ENCODE measurements at places on chromosomes 13 and 19. TPM values are rescaled to one million over a fixed set of nuclear protein-coding genes. Genes with fewer than 3 reads are reported as not detected.

- DNase-seq, result no peak
Measured at GRCh38 chr19:13007292-13008045, 12.2 kb downstream of the NFIX start.

- DNase-seq, result no peak
Measured at GRCh38 chr13:24218338-24218737, 57.8 kb downstream of the SPATA13 start.

DNA sequence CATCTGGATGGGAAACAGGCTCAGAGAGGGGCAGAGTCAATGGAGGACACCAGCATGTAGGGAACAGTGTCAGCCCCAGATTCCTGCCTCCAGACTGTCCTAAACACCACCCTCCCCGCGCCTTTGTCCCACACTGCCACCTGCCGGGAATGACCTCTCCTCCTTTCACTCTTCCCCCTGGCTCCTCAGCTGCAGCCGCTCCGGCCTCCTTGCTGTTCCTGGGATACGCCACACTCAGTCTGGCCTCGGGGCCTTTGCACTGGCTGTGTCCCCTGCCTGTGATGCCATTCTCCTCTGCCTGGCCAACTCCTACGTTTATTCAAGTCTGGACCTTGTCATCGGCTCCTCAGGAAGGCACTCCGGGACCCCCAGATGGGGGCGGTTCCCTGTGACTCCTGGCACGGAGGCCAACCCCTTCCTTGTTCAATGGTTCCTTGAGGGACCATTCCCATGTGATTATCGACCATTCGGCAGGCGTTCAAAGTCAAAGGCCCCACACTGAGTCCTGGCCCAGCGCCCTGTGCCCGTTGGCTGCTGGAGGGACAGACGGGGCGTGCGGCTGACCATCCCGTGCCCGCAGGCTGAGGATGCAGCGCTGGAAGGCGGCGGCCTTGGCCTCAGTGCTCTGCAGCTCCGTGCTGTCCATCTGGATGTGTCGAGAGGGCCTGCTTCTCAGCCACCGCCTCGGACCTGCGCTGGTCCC lies 15.8 kb downstream of the FUT6 start:
- no peak for DNase-seq

DNA sequence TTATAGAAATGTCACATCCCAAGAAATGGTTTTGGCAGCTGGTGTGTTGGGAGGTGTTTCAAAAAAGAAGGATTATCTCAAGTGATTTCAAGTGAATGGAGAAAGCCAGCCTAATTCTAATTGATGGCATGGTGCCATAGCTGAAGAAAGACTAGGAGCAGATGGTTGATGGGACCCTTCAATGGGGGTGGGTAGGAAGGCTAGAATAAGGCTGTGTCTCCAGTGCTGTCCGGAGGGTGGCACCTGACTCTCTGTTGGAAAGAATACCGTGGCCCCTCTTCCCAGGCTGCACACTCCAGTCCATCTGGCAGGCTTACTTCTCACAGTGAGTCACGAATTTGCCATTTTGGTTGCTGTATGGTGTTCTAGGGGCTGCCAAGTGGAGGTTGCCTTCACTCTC lies 51.0 kb upstream of the GPR12 start:
- no peak for DNase-seq

- DNase-seq, result no peak
Measured at GRCh38 chr19:46081928-46082727, 41.3 kb upstream of the IGFL4 start.

DNA sequence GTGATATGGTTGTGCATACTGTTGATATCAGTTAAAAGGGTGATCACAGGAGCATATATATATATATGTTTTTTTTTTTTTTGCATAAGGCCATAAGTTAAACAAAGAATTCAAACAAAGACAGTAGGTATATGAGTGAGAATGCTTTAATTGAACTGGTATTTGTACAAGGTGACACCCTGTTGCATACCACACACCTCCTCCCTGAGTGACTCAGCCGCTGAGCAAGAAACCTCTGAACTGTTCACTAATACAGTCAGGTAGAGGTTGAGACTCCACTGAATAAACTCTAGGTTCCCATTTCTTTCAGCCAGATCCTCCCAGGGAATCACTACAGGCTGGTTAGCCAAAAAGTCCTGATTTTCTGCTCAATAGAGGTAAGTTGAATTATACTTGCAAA lies at the start of gene SCEL:
SCEL (plus strand) TSS at position 259 of the 400 bp plus-strand sequence. CDS start 20,170 bp downstream, outside the sequence.
- DNase-seq, result no peak

- DNase-seq, result no peak
Measured at GRCh38 chr13:102846261-102847015, 606 bp downstream of the ERCC5 start.

DNA sequence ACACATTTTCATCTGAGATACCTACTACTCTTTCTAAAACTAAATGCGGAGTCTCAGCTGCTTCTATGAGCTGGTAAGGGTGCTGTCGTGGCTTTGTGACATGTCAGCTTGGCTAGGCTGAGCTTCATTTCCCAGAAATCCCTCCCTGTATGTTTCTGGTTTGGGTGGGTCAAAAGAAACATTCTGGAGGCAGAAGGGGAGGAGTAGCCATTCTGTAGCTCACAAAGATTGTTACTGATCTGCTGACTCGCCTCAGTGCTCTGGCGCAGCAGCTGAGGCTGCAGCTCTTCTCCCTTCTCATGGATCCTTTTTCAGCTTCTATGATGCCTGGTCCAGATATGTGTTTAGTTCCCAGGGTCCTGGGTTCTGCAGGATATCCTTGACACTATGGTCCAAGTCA lies 114.7 kb downstream of the RAP2A start:
- DNase-seq, result no peak

DNA sequence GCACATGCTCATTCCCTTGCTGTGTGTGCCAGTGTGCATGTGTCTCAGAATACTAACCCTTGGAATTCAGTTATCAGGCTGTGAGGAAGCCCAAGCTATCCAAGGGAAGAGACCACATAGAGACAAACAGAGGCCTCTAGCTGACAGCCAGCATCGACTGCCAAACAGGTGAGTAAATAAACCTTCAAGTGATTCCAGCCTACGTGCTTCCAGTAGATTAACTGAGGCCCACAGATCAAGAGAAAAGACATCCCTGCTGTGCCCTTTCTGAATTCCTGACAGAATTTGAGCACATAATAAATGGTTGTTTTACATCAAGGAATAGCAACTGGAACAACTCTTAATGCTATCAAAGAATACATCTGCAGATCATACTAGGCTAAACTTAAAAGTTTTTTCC lies 17.5 kb downstream of the ZC3H13 start:
- DNase-seq, result no peak

DNA sequence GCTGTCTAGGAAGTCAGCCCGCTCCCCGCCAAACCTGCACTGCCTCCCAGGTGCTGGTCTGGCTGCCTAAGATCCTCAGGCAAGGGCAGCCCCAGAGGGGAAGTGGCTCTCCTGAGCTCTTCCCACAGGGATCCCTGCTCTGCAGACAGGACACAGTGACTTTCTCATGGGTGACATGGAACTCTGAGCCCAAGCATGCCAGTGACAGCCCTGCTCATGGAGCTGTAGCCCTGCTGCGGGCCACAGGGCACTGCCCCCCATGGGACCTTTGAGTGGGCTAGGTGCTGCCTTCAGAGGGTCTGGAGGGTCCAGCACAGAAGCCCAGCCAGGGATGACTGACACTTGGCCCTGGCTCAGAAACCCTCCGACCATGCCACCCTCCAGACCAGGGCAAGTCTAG lies 109.1 kb downstream of the TUBA3C start:
- DNase-seq, result no peak

DNA sequence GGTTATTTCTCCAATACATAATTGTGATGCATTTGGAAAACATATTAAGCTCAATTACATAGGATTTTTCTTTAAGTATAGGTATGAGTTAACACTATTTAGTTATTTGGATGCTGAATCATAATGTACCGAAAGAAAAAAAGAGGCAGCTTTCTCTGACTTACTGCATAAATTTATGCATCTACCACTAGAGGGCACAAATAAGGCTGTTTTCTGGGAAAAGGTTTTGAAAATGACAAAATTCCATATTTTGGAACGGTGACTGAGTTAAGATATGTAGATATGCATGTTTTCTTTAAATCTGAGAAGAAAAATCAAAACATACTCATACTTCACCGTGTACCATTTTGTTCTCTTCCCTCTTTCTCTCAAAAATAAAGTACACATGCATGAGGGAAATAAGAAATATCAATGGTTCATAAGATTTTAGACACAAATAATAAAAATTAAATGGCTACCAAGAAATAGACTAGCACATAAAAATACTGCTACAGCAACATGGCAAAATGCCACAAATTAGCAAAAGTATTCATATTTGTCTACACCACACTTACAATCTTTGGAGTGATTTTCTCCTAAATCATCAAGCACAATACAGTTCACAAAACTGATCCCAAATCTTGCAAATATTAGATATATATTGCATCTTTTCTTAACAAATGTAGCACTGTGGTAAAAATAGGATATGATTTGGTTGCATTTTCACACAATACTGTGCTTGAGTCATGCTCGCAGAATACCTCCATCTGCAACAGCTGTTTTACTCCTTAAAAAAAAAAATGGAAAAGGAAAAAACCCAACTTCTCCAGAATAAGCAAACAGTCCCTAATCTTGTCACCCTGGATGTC lies 260.0 kb downstream of the FGF14 start:
- no peak for DNase-seq

- DNase-seq, result no peak
Measured at GRCh38 chr19:20334760-20335159, 167.7 kb downstream of the ZNF486 start.

DNA sequence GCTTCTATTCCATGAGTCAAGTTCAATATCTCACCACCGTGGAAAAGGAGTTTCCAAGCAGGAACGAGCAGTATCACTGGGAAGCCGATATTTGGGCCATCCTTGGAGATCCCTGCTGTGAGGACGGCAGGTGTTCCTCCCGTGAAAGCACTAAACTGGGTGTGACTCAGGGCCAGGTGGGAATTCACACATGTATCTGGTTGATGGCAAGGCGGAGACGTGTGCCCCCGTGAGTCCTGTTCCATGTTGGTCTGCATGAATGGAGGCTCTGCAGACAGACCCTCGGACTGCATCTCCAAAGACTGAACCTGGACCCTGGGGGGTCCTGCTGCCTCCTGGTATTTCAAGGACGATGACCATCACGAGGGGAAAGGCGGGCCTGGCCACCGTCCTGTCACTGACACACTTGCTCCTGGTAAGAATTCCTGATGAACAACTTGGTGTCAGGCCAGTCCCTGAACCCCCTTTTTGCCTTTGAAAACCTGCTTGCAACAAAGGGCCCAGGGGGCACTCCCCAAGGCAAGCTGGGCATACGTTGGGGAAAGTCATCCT lies 22.8 kb upstream of the GAS6 start:
- no peak for DNase-seq

GRCh38 chr13:67990868-67991267 lies 760.7 kb upstream of the PCDH9 start:
- no peak for DNase-seq

- no peak for DNase-seq
Measured at GRCh38 chr13:41788552-41788951, 172.4 kb downstream of the VWA8 start.

DNA sequence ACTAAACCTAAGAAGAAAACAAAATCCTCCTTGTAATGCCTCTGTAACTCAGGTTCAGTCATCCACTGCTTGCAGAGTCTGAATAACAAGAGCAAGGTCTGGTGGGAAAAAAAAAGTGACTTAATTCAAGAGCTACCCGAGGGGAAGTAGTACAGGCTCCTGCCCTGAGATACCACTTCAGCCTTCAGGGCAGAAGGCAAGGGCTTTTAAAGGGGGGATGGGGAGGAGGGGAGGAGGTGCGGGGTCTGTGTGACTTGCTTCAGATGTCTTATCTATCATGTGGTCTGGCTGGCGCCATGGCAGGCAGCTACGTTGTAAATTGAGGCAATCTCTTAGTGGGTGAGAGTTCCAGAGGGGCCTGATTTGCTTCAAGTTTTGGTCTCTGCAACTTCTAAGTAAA lies 66.7 kb downstream of the LRRC63 start:
- DNase-seq, result no peak

DNA sequence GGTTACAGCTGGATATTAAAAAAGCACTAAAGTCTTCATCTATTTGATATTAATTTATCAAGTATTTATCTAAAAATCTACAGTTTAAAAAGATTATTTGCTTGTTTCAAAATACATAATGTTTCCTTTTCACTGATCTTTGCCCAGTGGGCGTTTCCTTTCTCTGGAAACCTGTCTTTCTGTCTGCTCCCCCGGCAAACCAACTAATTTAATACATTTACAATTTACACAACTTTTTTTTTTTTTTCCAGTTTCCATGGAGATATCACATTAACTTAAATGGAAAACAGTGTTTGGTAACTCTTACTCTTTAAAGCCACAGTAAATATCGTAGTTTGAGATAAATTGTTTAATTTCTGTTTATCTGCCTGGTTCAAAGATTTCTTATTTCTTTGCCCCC lies 5.3 kb downstream of the GPC6 start:
- DNase-seq, result no peak

DNA sequence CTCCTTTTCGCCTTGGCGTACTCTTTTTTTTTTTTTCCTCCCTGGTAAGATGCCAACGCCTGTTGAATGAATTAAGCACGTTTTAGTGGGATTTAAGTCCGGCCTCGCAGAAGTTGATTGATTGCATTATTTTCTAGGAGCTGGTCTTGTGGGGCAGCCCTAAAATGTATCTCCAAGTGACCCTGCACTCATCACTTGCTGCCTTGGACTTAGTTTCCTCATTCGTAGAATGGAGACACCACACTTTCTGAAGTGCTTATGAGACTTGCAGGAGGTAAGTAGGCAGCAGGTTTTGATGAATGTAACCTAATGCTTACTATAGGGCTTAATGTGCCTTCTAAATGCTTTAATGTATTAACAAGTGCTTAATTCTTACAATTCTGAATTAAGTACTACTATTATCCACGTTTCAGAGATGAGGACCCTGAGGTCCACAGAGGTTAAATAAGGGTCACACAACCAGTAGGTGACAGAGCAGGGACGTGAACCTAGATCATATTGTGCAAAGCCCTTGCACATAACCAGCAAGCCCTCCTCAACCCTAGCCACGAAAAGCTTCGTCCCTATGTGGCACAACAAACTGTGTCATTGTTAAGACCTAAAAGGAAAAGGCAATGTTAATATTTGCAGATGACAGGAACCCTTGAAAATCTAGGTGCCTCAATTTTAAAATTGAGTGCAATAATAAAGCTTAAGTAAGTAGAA lies 514 bp upstream of the ARGLU1 start:
- no peak for DNase-seq

DNA sequence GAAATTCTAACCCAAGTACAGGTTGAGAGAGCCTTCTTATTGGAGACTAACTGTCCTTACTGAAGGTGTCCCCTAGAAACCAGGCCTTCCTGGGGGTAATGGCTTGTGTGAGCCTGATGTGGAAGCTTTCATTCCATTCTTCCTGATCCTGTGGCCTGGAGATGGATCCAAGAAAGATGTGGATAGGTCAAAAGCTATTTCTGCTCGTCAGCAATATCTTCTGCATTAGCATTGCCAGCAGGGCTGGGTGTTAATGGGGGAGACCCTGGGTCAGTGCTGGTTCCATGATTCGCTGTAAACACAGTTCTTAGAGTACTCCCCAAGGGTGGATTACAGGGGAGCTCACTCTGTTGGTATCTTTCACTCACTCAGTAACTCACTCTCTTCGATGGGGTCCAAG lies 42.9 kb downstream of the CBY2 start:
- no peak for DNase-seq

SIGLEC5 gene
- total RNA-seq, result not detected

IFNL2 gene
- total RNA-seq, result not detected

LILRB3 gene
- 0.50 TPM for total RNA-seq

EFNA2 gene
- 3.1 TPM for total RNA-seq

GPR4 gene
- total RNA-seq, result not detected

XRCC1 gene
- total RNA-seq, result 38.1 TPM

OLFM2 gene
- total RNA-seq, result 18.0 TPM

ZNF471 gene
- total RNA-seq, result 2.8 TPM

SERPINE3 gene
- not detected for total RNA-seq

ACP7 gene
- 0.33 TPM for total RNA-seq

CBARP gene
- 5.1 TPM for total RNA-seq

NCAN gene
- total RNA-seq, result 0.17 TPM

Data from kidney epithelial cell (primary cell).